ENCODE measurements at places on chromosomes 16 and 17.

GRCh38 chr16:16073891-16074881 lies 124.8 kb downstream of the ABCC1 start:
- no peak for DNase-seq

GRCh38 chr17:77706938-77707337 lies 251.6 kb upstream of the TNRC6C start:
- DNase-seq = no peak

DNA sequence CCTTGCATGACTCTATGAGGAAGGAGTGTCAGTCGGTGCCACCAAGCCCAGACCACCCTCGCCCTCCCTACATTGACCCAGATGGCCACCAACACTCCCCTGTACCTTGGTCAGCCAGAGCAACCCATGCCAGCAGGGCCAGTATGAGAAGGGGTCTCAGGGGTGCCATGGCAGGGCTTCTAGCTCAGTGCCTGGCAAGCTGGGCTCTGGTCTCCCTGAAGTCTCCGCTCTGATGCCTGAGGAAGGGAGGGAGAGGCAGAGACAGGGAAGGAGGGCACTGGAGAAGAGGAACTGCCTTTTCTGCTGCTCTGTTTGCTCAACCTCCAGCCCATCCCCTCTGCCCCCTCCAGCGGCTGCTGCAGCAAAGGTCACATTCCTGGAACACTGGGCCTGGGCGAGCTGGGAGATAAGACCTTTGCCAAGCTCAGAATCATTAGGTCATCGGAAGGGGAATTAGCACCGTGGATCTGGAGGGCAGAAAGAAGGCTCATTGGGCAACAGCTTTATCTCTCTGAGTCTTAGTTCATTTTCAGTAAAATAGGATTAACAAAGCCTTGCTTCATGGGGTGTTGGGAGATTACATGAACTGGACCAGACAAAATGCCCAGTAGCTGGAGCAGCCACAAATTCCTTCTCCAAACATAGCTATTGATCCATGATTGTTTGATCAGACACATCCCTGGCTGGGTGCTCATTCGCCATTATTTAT lies at the start of gene VTN:
VTN (minus strand) TSS at position 273 of the 709 bp plus-strand sequence; CDS start at position 169, 104 bp downstream.
- DNase-seq = no peak

DNA sequence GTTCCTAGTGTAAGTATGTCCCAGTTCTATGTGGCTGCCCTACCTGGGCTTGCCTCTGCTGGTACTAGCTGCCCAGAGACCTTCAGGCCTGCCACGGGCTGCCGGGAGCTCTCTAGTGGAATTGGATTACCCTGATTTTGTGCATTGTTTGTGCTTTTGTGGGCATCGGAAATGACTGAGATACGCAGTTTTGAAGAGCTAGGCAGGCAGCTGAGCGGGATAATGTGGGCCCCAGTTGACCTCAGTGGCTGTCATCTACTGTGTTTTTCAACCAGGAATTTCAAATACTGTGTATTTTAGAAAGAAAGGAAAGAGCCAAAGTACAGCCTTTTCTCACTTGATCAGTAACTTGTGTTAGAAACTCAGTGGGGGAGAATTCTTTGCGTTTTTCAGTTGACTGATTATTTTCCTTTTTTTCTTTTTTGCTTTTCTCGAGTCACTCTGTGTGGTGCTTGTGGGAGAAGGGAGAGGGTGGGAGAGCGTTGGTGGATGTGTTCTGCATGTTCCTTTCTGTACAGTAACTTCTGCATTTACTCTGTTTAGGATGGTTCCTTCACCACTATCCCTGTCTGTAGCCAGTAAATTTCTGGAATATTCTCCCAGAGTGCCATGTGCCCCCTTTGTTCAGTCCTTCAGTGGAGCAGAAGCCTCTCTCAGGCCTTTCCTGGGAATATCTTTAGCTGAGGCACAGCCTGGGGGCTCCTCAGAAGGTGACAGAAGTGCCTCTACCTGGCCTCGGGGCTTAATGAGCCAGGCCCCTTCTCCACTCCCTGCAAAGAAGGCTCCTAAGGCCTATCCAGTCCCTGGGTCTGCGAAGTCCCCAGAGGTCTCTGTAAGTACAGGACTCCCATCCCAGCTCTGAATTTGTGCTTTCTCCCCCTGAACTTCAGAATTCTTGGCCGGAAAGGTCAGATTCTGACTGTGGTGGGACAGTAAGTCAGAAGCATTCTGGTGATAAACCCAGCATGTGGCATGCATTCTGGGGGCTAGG lies 15.0 kb upstream of the SLC12A3 start:
- DNase-seq = no peak

DNA sequence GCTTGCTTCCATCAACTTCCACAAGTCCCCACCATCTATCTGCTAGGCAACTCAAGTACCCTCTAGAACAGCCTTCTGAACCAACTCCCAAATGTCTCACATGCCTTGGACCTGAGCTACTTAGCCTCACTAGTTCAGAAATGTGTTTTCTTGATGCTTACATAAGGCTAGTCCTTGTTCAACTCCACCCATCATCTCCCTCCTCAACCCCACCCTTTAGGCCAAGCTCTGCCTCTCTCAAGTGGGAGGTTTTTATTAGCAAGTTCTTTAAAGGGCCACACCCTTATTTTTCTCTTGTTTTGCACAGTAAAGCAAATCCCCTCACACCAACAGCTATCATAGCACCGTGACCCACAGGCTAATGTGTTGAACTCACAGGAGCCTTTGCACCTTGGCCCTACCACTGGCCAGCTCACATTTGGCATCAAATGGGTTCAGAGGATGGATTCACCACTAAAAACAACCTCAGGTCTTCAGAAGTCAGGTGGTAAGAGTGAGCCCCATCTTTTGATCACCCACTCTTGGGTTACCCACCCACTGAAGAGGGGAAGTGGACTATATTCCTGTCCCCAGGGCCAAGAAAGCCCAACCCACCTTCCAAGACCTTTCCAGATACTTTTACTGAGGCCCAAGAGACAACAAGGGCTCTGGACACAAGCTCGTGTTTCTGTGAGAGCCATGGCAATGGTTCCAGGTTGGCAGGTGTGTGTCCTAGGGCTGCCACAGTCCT lies 12.2 kb downstream of the PIK3R5 start:
- DNase-seq = no peak

All from DMS 273 treated with DMSO at 0.1 percent for 48 hours (cell line).